ENCODE measurements at places on chromosomes 7 and 10.

DNA sequence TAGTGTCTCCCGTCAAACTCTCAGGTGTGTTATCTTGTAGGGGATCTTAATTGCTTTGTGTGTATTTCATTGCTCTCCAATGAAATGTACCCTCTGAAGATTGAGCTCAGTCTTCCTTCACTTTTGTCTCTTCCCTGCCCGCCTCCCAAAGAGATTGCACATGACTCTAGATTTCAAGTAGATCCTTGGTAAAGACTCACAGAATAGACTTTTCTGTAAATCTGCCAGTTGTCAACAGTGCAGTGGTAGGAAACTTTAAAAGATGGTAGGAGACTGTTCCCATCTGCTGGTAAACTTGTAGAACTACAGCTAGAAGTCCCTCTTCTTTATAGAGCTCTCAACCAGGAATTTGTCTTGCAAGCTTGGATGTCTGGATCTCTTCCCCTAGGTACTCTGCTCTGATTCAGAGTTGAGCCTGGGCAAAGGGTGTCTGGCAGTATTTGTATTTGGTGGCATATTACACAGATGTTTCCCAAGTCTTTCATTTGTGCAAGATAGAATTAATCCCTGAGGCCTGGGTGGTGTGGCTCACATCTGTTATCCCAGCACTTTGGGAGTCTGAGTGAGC is 9.6 kb downstream of the CCL26 start:
- DNase-seq = peak; percentile 82

- no peak for DNase-seq
Observed at GRCh38 chr10:109474261-109474660, 449.1 kb downstream of the XPNPEP1 start.

- no peak for DNase-seq
Observed at GRCh38 chr10:97584060-97584797, at the start of gene HOGA1. HOGA1 (plus strand) TSS chr10:97584389; CDS start chr10:97584704, 315 bp downstream.

DNA sequence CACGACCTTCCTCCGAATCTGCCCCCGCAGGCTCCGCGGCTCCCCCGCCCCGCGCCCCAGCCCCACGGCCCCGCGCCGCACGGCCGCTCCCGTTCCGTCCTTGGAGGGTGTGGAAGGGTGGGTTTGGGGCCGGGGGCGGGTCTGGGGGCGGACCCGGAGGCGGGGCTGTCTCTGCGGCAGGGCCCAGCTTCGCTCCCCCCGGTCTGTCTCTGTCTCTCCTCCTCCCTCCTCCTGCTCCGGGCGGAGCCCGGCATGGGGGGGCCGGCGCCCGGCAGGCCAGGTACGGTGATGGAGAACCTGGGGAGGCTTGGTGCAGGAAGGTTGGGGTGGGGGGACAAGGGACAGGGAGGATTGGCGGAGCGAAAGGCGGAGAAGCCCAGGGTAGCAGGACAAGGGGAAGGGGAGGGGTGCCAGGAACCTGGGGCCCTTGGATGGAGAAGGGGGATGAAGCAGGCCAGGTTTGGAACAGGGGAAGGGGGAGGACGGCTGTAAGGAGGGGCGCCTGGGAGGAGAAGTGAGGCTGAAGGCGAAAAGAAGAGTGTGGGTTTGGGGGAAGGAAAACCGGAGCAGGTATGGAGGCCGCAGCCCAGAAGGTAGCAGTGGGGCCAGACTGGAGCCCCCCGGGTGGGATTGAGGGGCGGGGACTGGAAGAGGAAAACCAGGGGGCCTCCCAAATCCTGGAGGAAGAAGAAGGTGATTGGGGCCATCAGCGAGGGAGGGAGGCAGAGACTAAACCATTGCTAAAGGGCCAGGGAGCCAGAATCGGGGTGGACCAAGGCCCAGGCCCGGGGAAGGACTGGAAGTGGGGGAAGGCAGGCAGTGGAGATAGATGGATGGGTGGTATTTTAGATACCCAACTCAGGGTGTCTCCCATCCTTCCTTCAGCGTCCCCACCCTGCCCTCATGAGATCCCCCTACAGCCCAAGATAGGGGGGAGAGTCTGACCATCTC is at the start of gene NYAP1:
TSS of gene NYAP1 (plus strand) at position 206 of the 951 bp plus-strand sequence. CDS start 1,385 bp downstream, outside the sequence.
- peak; percentile 68 for DNase-seq

DNA sequence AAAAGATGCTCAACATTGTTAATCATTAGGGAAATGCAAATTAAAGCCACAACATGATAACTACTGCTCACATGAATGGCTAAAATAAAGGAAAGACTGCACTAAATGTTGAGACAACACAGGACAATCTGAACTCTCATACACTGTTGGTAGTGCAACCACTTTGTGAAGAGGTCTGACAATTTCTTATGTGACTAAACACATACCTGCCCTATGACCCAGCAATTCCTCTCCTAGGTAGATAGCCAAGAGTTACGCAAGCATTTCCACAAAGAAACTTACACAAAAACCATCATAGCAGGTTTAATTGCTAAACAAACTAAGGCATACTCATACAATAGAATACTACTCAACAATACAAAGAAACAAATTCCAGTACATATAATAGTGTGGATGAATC is 41.8 kb upstream of the HERPUD2 start:
- DNase-seq = no peak

DNA sequence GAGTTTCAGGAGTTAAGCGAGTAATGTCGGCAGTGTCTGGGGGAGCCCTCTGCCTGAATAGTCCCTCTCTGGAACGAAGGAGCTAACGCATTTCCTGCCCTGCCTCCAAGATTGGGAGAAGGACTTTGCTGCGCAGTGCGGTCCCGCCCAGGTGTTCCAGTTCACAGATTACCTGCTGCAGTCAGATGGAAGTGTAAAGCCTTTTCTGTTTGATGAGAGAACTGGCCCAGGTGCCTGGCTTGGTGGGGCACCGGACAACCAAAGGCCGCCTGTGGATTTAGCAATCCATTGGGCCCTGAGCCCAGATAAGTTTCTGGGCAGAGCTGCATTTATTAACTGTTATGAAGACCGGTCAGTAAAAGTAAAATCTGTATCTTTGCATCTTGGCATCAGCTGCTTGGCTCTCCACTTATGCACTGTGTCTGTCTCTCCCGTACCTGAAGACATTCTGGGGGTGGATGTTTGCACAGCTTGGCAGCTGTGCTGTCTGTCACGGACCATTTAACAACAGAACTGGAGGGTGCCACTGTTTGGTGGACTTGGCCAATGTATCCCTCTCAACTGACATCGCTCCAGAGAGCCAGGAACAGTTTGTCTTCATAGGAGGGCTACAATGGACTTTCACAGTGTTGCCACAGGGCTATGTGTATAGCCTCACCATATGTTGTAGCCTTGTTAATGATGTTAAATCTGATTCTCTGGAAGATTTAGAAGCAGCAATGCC is 654.7 kb upstream of the ZWINT start:
- DNase-seq = no peak

GRCh38 chr10:132135053-132135872 is 51.5 kb upstream of the DPYSL4 start:
- no peak for DNase-seq

GRCh38 chr7:27888736-27889135 is 148.8 kb downstream of the TAX1BP1 start:
- no peak for DNase-seq

DNA sequence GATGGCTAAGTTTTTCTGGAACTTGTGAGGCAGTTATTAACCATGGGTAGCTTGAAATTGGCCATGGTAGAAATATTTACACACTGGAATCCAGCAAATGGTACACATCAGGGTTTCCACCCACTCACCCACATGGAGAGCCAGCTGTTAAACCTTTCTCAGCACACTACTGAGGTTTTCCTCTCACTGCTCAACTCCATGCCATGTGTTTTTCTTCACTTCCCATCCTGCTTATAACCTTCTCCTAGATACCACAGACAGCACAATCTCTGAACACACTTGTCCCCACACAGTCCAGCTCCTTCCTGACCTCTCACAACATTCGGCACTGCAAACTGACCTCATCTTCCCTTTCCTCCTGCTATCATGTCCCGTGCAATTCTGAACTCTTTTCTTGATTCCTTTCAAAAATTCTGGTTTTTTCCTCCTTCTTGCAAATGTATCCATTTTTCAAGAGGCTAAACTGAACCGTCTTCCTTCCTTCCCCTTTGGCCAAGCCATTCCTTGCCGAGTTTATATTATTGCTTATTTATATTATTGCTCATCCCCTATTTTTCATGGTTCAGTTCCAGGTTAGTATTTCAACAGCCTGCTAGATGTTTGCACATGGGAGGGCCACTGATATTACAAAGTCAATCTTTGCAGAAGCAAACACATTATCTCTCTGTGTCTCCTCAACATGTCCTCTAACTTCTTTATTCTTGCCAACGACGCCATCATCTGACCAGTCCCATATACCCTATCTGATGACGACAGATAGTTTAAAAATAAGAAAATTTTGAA is 606.4 kb downstream of the SORCS1 start:
- DNase-seq = no peak

GRCh38 chr7:41027428-41028115 is 675.3 kb downstream of the INHBA start:
- no peak for DNase-seq

- DNase-seq = no peak
Observed at GRCh38 chr10:94859086-94859485, 79.4 kb upstream of the CYP2C9 start.

DNA sequence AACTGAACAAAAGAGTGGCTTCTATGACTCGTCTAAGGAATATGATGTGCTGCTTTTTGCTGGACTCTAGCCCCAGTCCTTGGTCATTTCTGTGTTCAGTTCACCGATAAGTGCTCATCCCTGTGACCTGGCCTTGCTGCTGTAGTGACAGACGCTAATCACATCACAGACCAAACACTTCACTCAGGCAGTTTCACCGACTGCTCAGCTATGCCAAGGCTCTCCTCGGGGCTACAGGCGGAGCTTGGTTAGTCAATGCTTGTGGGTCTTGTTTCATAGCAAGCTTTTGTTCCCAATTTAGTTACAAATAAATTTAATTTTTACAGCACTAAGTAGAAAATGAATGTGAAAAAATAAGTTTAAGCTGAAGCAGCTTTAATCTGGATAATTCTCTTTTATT is 190.8 kb upstream of the PRKCQ start:
- DNase-seq = no peak

DNA sequence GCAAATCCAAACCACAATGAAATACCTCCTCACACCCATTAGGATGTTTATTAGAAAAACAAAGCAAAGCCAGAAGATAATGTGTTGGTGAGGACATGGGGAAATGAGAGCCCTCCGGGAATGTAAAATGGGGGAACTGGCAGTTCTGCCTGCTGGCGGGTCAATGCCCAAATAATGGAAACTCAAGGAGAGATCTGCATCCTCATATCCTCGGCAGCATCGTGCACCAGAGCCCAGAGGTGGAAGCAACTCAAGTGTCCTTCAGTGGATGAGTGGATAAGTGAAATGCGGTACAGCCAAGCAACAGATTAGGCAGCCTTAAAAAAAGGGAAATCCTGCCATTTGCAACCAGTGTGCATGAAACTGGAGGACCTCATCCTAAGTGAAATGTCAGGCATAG is 325.2 kb downstream of the WDR37 start:
- DNase-seq = no peak

GRCh38 chr7:5472432-5473315 is 49.0 kb upstream of the TNRC18 start:
- DNase-seq = no peak

DNA sequence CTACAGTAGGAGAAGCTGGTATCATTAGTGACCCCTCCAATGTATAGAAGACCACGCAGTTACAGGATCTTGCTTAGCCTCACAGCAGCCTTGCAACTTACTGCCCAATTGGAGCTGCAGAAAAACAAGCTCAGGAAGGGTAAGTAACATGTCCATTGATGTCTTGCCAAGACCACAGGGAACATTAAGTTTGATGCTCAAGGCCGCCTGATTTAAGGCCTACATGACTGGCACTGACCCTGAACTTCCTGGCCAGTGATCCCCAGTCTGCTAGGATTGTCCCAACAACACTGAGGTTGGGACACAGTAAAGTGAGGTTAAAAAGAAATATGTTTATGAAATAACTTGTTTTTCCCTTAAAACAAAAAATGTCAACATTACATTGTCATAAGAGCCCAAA is 6.8 kb upstream of the GDF2 start:
- no peak for DNase-seq

DNA sequence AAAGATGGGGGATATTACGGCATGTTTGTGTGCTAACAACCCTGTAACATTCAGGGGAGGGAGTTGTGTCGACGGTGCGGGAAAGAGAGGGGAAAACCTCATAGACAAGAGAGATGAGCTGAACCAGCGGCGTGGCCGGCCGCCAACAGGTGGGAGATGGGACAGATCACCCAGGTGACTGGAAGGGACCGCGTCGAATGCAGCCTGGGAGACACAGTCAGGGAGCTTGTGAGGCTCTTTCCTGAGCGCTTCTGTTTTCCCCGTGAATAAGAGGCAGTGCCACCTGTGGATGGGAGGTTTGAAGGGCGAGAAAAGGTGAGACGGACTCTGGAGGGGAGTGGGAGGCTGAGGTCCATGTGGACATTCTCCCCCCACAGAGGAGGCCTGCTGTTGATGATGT is 9.9 kb upstream of the PRKAG2 start:
- no peak for DNase-seq

- no peak for DNase-seq
Observed at GRCh38 chr10:131802156-131802915, 98.5 kb upstream of the PPP2R2D start.

- no peak for DNase-seq
Observed at GRCh38 chr7:82114237-82114636, 329.3 kb downstream of the CACNA2D1 start.

- DNase-seq = peak; percentile 13
Observed at GRCh38 chr7:117385363-117386109, 41.8 kb downstream of the ASZ1 start.

DNA sequence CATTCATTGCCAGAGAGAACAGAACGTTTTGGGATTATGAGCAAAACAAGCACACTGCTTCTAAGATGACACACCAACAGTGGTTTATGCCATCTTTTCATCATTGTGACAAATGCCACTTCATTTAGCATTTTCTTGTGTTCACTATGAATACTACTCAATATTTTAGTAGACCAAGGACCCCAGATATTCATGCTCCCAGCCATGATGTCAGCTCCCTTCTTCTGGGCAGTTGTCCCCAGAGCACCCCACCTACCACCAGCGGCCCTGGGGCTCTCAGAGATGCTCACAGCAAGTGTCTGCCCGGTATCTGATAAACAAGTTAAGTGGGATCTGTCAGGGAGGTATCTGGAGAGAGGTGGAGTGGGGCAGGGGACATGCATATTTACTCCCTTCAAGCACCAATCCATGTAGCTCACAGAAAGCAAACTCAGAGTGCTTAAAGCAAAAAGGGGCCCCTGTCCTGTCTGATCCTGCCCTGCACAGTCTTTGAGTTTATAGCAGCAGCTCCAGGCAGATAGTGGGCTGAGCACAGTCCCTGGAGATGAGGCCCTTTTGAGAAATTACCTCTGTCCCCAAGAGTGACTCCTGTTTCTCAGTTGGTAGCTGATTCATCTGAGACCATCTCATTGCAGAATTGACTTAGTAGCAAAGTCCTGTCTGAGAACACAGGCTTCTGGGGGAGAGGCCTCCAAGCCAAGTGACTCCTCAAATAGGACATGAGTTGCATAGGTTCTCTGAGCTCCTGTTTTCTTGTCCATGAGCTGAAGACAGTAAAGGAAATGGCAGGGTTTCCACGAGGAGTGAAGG is 281.8 kb upstream of the KLF6 start:
- peak; percentile 14 for DNase-seq

GRCh38 chr10:14391342-14391741 is 60.6 kb upstream of the FRMD4A start:
- DNase-seq = no peak

GRCh38 chr7:155310425-155311114 is 12.9 kb downstream of the INSIG1 start:
- DNase-seq = no peak

GRCh38 chr7:108653526-108653925 is 83.9 kb downstream of the DNAJB9 start:
- DNase-seq = no peak

GRCh38 chr10:129970465-129971364 is 6.6 kb upstream of the EBF3 start:
- DNase-seq = peak; percentile 34

All from GM13976 (cell line).